ENCODE measurements at places on chromosomes 11 and 22. TPM values are rescaled to one million over a fixed set of nuclear protein-coding genes. Genes with fewer than 3 reads are reported as not detected.

FZD4 gene
- 2.8 TPM for total RNA-seq

ART1 gene
- total RNA-seq: not detected

LGR4 gene
- 10.1 TPM for total RNA-seq

C11orf97 gene
- total RNA-seq: not detected

APOL1 gene
- total RNA-seq: 12.1 TPM

C11orf42 gene
- total RNA-seq: not detected

PRR14L gene
- total RNA-seq: 6.0 TPM

SLC5A1 gene
- total RNA-seq: not detected

DRICH1 gene
- not detected for total RNA-seq

GRCh38 chr22:19708321-19709011 is 5.8 kb upstream of the SEPTIN5 start:
- DNase-seq: no peak

DNA sequence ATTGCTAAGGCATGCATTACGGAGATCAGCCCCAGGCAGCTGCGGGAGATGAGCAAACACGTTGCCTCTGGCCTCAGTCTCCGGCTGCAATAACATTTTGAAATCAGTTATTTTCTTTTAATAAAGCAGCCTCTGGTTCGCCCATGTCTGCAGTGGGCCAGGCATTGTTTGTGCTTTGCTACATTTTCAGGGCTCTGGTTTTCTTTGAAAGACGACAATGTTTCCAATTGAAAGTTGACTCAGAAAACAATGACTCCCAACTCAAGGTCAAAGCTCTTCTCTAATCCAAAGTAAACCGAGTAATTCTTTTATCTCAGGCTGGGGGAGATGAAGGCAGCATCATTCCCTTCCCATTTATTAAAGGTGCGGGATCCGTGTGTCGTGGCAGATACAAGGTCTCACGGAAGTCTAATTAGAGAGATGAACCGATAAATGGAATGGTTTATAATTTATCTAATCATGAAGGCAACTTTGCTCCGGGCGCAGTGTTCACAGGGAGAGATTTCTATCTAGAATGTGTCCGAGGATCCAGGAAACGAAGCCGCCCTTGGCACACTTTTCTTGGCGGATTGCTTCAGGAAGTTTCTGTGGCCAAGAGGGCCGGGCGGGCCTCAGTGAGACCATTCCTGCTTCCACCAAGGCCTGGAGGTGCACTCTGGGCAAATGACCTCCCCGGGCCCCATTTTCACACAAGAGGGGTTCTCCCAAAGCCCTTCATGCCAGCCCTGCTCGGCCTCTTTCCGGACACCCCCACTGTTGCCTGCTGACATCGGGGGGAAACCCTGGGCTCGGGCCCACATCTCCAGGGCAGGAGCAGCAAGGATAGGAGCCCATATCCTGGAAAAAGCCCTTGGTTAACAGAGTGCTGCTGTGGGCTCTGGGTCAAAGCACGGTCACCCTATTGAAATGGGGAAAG is 811.4 kb downstream of the BRD1 start:
- no peak for DNase-seq

- DNase-seq: no peak
Measured at GRCh38 chr22:46473021-46473779, 64.2 kb downstream of the CELSR1 start.

- no peak for DNase-seq
Measured at GRCh38 chr22:43774318-43774915, 37.7 kb downstream of the EFCAB6 start.

DNA sequence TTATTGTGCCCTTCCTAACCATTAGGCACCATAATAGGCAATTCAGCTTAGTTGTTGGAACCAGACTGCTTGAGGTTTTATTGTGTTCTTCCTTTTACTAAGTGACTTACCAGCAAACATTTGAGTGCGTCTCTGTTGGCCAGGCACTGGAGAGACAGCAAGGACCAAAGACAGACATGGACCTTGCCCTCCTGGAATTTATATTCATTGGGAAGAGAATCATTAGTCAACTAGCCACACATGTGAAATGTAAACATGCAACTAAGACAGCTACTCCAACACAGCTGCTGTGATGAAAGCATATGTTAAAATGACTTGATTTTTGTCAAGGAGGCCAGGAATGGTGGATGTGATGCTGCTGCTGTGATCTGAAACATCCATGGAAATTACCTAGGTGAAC is 106.4 kb downstream of the TRAF6 start:
- no peak for DNase-seq

GRCh38 chr11:833114-833791 is 501 bp downstream of the CD151 start:
- DNase-seq: peak; percentile 50

DNA sequence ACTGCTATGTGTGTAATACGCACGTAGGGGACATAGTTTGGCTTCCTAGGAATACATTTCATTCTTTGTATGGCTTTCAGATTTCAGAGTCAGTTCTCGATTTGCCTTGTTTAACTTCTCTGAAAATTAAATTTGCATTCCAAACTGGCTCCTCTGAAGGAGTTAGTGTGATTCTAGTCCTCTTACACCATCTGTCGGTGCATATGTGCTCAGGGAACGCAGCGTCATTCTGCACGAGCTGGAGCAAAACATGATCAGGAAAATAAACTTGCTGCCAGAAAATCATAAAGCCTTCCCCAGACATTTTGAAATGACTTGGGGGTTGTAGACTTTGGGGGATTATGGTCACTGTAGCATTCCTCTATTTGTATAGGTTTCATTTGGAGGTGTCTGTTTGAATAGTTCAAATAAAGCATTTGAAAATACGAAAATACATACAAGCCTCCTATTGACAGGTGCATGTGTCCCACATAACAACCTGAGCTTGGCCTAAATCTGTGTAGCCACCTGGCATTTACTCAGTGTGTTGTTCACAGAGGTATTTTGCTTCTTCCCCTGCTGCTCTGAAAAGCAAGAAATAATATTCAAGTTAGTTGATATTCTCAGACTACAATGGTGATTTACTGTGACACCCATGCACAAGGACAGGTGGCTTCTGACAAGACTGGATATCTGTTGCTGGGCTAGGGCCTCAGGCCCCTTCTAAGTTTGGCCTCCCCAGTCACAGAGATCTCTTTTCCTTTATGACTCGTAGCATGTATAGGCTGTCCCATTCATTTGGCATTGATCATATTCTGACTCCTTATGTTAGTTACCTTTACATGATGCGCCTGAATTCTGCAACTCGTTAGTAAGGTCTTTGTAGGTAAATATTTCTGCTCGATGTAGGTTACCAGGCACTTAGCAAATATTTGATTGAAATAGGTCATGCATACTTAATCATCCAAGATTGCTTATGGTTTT is 81.6 kb upstream of the SORL1-AS1 start:
- no peak for DNase-seq

DNA sequence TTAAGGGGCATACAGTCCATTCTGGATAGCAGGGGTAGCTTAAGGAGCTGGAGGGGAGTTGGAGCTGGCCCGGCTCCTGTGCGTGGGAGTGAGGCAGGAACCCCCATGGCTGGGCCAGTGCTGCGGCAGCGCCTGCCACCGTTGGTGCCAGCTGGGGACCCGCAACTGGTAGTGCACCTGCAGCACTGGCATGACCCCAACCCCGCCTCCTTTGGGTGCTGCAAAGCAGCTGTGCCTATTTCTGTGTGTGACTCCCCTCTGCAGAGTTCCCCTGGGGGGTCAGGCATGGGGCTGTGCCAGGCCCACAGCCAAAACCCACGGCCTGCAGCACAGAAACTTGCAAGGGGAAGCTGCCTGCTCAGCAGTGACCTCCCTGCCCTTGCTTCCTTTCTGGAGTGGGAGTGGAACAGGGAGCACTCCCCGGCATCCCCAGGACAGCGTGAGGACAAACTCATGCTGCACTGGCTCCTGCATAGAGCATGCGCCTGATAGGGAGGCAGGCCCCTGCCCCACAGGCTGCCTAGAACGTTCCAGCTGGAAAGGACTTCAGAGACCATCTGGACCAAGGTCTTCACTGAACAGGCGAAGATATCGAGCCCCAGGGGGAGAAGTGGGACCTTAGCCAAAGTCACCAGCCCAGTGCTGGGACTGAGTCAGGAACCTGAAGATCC is 26.2 kb upstream of the RAB1B start:
- no peak for DNase-seq

GRCh38 chr11:74011360-74012073 is 2.6 kb upstream of the UCP3 start:
- no peak for DNase-seq

DNA sequence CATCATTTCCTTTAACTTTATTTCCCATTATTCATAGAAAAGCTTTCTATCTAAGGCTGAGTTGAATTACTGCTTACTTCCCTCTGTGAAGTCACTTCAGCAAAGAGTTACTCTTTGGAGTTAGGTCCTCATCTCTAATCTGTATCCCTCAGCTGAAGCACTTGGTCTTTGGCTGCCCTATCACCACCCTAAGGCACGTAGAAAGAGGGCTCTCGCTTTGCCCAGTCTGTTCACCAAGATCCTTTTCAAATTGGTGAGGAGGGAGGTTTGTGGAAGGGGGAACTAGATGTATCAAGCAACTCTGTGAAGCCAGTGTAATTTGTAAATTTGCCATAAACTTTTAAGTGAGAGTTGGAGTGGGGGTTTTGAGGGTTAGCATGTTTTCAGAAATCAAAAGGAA is 43.4 kb downstream of the PAX6 start:
- DNase-seq: no peak

DNA sequence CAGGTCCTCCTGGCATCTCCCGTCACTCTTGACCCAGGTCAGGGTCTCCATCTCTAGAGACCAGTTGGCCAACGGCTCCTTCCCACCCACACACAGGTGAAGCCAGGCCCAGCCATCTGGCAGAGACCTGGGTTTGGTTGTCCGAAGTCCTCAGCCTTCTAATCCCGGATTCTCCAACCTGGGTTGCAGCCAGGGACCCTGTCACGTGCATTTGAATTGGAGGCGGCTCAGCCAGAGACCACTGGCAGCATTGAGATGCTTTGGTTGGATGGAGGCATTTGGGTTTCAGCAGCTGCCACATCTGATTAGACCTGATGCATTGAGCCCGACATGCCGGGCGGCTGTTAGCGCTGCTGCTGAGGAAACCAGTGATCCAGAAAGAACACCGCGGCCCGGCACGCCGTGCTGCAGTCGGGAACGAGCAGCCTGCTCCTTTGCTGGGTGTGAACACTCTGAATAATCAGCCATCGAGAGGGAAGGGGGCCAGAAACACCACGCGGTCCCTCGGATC is 163.2 kb downstream of the BRD1 start:
- DNase-seq: no peak

- peak; percentile 35 for DNase-seq
Measured at GRCh38 chr22:17922925-17923903, 101.1 kb downstream of the MICAL3 start.
